Stimulated activated CD8-positive, alpha-beta memory T cell treated with anti-CD3 and anti-CD28 coated beads, Interleukin-7, amount 100 ng/mL, for 1 hour (primary cell): ENCODE measurements at places on chromosomes 1 and 21.

- DNase-seq: peak; percentile 7
These were observed 1.1 kb upstream of the CACYBP start for GRCh38 chr1:174998569-174999215.

DNA sequence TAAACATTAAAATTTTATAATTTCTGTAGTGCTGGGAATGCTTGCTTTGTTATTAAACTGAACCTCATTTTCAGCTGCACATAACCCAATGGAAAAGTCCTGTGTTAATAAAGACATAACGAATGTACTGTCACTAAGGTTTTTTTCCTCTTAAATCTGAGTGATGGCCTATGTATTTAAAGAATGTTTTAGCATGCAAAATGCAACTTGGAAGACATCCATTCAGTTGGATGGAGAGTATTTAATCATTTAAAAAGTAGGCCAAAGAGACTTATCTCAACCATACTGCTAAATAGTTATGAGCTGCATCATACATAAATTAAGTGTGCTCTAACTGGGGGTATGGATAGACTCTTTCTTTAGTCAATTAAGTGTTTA is 48.5 kb downstream of the RWDD3 start:
- DNase-seq: no peak

- peak; percentile 33 for DNase-seq
These were observed 650 bp downstream of the TNFAIP8L2 start for GRCh38 chr1:151157067-151157531.

DNA sequence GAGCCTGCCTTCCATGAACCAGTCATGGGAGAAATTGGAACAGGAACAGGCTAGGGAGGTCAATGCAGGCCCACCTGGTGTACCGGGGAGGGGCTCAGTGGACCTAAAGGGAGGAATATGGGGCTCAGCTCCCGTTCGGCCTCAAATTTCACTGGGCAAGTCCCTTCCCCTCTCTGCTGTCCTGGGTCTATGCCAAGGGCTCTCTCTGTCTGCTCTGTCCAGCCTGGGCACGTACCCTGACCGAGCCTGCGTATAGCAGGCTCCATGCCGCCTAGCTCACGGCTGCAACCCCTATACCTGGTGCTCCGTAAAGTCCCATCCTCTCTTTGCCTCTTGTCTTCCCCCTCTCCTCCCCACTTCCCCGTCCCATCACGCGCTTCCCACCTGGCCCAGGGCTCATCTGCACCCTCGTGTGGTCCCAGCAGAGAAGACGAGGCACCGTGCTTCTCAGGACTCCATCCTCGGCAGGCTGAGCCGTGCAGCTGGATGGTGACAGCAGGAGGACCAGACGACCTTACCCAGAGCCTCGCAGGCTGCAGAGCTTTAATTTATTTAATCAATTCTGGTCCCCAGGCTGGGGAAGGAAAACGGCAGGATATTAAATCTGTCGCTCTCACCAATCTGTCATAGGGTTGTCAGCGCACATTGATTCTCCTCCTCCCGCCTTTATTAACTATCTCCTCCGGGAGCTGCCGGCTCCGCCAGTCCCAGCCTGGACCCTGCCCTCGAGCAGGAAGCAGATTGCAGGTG is 25.0 kb upstream of the DISP3 start:
- DNase-seq: no peak

GRCh38 chr1:66261364-66261763 is 272.6 kb upstream of the SGIP1 start:
- no peak for DNase-seq

GRCh38 chr1:76463278-76463677 is 388.7 kb downstream of the ST6GALNAC3 start:
- no peak for DNase-seq

- DNase-seq: no peak
These were observed 2.6 kb downstream of the PDE4B start for GRCh38 chr1:65795311-65795710.

GRCh38 chr1:43121256-43121900 is 50.7 kb downstream of the EBNA1BP2 start:
- no peak for DNase-seq

DNA sequence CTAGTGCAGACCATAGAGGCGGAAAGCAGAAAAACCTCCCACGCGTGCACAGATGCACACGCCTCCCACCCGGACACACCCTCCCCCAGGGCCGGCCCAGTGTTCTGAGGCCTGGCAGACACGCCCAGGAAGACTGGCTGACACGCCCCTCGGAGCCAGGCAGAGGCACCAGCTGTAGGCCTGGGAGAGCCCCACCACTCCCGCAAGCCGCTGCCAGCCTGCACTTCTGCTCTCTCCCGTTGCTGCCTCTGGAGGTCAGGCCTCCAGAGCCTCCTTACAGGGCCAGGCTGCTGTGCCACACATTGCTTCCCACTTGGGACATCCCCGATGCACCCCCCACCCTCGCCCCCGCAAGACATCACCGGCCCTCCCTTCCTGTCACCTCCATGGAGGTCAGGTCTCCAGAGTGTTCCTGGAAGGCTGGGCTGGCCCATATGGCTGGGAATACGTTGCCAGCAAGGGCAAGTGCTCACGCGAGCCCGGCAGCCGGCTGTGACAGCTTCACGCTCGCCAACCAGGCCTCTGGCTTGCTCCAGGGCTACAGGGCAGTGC is 40.4 kb downstream of the CASZ1 start:
- DNase-seq: peak; percentile 18

DNA sequence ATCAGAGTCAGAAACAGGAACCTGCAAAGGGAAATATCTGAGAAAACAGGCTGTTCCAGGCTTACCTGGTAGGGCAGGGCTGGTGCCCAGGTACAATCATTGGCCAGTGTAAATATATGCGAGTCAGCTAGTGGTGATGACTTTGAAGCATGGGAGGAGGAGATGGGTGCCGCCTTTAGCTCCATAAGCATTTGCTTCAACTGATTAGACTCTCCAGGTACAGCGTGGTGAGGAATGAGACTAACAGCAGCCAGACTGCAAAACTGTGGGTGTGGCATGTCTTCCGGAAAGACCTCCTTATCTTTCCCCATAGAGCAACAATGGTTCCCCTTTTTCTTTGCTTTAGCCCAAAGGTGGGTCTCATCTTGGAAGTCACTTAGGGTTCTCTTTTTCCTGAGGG is 137.2 kb downstream of the LRIG2 start:
- no peak for DNase-seq

DNA sequence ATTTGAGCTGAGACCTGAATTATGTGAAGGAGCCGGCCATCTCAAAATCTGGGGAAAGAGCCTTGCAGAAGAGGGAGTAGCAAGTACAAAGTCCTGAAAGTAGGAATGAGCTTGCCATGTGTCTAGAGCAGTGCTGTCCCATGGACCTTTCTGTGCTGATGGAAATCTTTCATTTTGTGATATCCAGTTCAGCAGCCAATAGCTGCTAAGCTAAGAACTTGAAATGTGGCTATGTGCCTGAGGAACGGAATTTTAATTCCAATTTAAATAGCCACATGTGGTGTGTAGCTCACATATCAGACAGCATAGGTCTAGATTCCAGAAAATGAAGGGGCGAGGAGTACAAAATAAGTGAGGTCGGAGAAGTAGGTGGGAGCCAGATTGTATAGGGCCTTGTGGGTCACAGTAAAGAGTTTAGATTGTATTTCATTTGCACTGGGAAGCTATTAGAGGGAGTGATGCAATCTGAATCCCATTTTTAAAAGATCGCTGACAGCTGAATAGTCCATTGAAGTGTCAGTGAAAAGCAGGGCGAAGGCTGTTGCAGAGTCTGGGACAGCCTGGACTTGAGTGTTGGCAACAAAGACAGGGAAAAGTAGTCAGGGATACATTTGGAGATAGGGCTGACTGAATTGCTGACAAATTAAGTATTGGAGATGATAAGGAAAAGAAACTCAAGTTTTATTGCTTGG is 80.3 kb downstream of the TMEM200B start:
- DNase-seq: no peak

- no peak for DNase-seq
These were observed 90.2 kb upstream of the C1orf21 start for GRCh38 chr1:184296466-184297243.

DNA sequence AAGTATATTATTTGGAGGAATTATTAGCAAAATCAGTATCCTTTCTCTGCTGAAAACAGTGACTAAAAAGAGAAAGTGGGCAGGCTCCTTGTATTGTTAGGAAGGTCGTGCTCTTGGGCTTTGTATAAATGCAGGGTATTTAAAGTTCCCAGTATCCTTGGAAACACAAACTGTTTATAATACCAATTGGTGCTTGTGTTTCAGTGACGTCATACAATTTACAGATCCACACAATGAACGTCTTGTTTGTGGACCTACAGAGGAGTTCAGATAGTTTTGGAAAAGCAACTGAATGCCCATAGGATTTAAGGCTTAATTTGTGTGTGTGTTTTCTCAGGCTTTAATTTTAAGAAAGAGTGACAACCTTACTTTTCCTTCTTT is 168.2 kb downstream of the RASAL2 start:
- no peak for DNase-seq

- no peak for DNase-seq
These were observed 11.5 kb downstream of the ABL2 start for GRCh38 chr1:179217943-179218507.

DNA sequence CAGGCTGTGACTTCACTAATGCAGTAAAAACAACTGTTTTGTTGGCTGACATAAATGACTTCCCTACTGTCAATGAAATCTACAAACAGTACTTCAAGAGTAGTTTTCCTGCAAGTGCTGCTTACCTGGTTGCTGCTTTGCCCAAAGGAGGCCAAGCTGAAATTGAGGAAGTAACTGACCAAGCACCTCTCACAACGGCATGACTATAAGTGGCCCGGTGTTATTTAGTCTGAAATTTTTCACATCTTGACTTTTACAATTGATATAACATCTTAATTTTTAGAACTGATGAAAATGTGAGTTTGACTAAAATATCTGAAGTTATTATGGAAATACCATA is 274.9 kb upstream of the NR5A2 start:
- DNase-seq: no peak

DNA sequence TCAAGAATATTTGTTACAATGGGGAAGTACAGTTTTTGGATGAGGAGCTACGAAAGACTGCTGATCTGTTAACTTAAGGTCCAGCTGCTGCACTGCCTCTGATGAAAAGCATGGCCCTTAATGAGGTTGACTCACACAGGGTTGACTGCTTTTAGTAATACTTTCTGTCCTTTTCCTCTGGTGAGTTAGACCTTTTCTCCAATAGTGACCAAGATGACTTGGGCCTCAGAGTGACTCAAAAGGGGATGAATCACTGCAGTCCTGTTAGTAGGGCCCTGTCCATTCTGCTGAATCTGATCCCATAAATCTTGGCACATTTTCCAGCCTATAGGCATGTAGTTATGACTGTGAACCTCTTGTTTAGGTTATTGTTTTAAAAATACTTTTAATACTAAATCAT is 2.7 kb downstream of the DISP1 start:
- no peak for DNase-seq

GRCh38 chr21:44949779-44950198 is 10.0 kb downstream of the SLX9 start:
- peak; percentile 76 for DNase-seq

- DNase-seq: no peak
These were observed 1.1 kb downstream of the PLXNA2 start for GRCh38 chr1:208242941-208243526.

- DNase-seq: no peak
These were observed 784.5 kb upstream of the NEGR1 start for GRCh38 chr1:73066866-73067265.

- DNase-seq: no peak
These were observed 75.4 kb downstream of the UBE4B start for GRCh38 chr1:10108134-10108663.

DNA sequence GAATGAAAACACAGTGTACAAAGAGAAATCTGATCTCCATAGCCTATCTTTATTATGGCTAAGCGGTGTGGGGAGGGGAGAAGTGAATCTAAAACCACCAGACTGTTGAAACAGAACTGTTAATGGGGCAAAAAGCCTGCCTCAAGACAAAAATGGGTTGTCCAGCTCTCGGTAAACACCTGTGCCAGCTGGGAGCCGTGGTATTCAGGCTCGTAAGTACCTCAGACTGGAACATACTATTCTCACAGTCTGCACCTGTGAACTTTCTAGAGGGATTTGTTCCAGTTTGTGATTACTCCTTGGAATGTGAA is 42.7 kb upstream of the ATP1A1 start:
- DNase-seq: no peak

GRCh38 chr1:9654051-9654833 is 2.7 kb downstream of the PIK3CD start:
- DNase-seq: no peak

DNA sequence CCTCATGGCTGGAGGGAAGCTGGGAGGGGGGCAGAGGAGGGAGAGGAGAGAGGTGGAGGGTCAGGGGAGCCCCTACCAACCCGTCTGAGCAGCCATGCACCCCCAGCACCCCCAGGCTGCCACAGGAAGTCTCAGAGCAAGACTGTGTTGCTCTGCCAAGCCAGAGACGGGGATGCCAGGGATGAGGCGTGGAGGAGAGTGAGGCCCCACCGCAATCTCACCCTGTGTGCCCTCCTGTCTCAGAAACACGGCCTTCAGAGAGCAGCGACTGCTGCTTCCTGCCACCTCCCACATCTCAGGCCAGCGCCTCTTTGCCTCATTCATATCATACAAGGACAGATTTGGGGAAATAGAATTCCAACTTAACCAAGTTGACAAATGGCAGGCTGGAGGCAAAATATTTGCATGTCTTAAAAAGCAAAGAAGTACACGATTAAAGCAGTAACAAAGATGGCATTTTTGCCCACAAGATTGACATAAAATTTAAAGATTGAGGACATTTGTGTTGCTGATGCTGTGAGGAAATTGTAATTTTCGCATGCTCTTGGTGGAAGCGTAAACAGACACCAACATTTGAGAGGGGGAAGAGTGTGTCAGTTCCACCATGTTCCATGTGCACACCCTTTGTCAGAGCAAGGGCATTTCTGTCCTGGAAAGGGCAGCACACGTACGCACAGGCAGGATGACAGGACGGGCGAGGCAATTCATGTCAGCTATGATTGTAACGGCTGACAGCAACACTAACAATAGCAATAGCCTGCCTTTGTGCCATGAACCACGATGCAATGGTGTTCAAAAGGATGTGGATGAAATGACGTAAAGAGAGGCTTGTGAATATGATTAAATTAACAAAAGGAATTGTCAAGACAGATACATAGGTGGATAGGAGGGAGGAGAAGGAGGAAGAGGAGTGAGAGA is 59.0 kb upstream of the BACE2 start:
- DNase-seq: no peak

DNA sequence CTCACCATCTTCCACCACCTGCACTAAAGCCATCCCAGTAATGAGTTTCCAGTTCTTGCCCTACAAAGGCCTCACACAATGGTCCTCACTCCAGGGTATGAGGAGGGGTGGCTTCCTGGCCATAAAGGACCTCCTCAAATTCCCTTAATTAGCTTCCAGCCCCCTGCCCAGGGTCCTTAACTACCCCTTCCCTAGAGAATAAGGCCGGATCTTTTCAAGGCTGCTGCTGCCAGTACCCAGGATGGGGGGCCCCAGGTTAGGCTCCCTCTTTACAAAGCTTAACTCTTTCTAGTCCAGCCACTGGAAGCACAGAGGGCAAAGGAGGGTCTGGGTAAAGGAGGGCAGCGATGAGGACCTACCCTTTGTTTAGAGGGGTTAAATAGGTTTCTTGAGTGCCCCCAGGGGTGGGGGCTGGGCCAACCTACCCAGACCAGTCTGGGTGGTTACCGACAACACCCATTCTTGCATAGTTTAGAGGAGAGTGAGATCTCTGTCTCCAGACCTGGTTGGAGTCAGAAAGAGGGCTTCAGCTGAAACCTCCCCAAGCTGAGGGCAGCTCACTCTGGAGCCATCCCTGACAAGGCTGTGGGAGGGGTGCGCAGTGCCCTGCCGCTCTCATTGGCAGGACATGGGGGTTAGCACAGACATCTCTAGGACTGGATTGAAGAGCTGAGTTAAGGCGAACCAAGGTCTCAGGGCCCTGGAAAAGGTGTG is 7.1 kb downstream of the BLACAT1 start:
- no peak for DNase-seq

GRCh38 chr21:45598109-45598508 is 45.4 kb upstream of the PCBP3 start:
- DNase-seq: no peak

- DNase-seq: no peak
These were observed 62.9 kb upstream of the SIM2 start for GRCh38 chr21:36636016-36636415.
